Epithelial cell of proximal tubule (primary cell): ENCODE measurements at places on chromosomes 11 and 22. TPM values are rescaled to one million over a fixed set of nuclear protein-coding genes. Genes with fewer than 3 reads are reported as not detected.

Gene MIAT
- total RNA-seq, result 0.12 and 0.14 TPM in 2 replicates

Gene MMP1
- total RNA-seq, result 2.7 and 3.8 TPM in 2 replicates

Gene STK33
- total RNA-seq, result 13.0 and 14.4 TPM in 2 replicates

Gene GAL
- total RNA-seq, result 22.5 and 70.8 TPM in 2 replicates
